ENCODE measurements at places on chromosomes 7 and 10.
A peak's percentile ranks its signal among the peaks of the same experiment; 100 is the strongest.

GRCh38 chr7:130288829-130289228 is 4.1 kb upstream of the CPA4 start:
- no peak for DNase-seq

DNA sequence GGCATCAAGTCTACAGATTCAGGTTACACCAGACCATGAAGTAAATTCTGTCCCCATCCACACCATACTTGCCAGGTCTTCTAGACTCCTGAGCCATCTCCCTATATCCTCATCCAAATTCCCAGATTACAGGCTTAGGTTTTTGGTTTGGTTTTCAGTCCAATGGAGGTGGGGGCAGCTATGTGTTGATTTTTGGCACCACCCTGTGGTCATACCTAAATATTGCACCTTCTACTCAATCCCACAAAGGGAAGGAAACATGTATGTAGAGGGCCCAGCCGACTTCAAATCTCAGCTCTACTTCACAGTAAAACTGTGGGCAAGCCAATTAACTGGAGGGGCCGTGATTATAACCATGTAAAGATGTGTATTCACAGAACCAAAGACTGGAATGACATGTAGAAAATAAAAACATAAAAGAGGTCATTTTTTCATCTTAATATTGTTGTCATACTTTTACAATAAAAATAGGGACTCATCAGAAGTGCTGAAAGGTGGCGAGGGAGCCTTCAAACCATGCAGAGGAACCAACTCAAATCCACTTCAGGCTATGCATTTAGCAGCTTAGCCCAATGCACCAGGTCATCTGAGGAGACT is 19.8 kb downstream of the ERCC6 start:
- DNase-seq, result no peak

- DNase-seq, result no peak
Measured at GRCh38 chr7:50363327-50364060, 59.0 kb downstream of the IKZF1 start.

DNA sequence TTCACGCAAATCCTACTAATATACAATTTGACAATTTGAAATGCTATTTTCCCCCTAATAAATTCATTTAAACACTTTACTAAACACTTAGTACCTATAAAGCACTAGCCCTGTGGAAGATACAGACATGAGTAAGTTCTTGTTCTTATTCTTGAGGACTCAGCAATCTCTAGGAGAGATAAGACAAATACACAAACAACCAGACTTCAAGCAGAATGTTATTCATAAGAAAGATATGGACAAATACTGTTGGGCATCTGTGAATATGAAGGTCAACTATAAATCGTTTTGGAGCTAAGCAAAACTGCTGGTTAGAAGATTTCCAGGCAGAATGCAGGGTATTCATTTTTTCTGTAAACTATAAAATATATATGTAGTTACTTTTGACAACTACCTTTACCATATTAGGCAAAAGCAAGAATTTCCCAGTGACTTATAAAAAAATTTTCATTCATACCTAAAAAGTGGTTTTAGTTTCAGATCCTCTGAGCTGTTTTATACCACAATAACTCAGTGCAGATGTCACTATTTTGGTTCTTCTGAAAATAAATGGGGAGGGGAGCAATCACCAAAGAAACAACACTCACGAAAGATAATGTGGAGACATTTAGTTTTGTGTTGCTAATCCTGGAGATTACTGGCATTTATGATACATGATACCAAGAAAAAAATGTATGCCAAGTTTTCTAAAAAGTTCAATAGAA is 3.8 kb downstream of the VPS41 start:
- no peak for DNase-seq

DNA sequence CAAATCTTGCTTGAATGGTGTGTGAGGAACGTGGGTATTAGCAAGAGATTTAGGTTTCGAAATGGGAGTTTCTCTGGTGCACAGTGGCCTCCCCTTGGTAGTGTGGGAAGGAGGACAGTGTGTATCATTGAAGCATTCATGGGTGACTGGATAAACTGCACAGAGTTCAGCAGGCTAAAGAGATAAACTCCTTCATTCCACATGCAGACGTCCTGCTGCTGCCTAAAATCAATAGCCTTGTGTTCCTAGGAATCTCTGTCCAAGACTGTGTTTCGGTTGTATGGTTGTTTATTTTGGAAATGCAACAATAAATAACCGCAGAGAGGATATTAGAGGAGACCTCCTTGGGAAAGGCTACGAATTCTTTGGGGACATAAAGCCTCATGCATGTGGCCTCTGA is 100.9 kb upstream of the FAM171A1 start:
- no peak for DNase-seq

- DNase-seq, result no peak
Measured at GRCh38 chr7:100568176-100568895, 5.4 kb downstream of the SAP25 start.

- DNase-seq, result no peak
Measured at GRCh38 chr7:97418312-97418711, 300.8 kb downstream of the SDHAF3 start.

DNA sequence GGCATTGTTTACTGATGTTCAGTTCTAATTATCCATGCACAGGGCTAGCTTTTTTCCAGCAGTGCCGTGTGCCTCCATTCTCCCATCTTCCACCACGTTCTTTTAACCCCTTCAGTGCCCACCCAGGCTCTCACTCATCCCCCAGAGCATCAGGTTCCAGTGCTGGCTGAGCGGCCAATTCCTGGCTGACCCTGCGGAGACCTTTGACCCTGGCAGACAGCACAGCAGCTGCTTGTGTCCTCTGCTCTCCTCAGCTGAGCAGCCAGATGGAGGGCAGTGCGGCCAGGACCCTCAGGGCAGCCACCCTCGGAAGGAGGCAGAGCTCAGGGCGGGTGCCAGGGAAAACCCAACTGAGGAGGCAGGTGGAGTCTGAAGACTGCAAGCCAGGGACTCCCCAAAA is 48.4 kb downstream of the ZNF503 start:
- DNase-seq, result no peak

DNA sequence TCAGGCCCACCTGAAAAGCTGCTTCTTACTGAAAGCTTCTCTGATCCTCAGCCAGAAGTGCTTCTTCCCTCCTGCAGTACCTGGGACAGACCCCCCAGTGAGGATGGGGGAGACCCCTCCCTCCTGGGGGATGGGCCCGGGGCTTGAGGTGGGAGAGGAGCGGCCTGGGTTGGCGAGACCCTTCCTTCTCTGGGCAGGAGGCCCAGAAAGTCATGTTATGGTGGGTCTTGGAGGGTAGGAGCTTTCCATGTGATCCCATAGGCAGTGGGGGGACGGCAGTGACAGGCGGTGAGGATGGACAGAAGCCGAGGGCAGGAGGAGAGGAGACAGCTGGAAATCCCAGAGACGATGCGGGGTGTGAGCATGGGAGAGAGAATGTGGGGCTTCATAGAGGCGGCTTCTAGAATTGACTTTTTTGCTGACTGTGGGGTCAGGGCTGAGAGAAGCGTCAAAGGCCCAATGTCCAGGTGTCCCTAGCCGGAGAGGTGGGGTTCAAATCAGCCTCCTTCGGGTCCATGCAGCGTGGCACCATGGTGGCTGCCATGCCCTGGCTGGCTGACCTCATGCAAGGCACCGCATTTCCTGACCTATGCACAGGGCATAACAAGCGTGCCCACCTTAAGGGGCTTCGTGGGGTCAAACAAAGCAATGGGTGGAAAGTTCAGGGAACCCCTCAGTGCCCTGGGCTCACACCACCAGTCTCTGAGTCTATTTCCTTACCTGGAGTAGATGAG is 154.0 kb downstream of the UBE2H start:
- DNase-seq, result no peak

- DNase-seq, result peak; percentile 58
Measured at GRCh38 chr10:129030996-129031843, 435.8 kb upstream of the MGMT start.

- DNase-seq, result no peak
Measured at GRCh38 chr10:106987362-106987761, 177.1 kb downstream of the SORCS1 start.

- DNase-seq, result no peak
Measured at GRCh38 chr10:123399276-123399839, 245.2 kb downstream of the BUB3 start.

DNA sequence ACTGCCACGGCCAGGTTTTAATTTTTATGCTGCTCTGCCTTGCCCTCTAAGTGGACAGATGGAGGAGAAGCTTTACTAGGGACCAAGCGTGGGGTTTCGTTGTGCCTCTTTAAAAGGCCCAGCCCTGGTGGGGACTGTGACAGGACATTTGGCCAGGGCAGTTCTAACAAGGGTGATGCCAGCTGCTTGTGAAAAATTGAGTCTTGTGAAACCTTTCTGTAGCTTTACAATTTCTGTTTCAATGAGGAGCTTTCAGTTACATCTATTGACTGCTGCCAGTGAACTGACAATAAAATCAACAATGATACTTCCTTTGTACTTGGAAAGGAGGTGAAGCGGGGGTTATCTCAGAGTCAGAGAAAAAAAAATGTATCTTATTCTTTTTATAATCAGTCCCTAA is 233.1 kb upstream of the CSTF2T start:
- no peak for DNase-seq

GRCh38 chr7:23467291-23467805 is 2.9 kb downstream of the IGF2BP3 start:
- DNase-seq, result no peak

DNA sequence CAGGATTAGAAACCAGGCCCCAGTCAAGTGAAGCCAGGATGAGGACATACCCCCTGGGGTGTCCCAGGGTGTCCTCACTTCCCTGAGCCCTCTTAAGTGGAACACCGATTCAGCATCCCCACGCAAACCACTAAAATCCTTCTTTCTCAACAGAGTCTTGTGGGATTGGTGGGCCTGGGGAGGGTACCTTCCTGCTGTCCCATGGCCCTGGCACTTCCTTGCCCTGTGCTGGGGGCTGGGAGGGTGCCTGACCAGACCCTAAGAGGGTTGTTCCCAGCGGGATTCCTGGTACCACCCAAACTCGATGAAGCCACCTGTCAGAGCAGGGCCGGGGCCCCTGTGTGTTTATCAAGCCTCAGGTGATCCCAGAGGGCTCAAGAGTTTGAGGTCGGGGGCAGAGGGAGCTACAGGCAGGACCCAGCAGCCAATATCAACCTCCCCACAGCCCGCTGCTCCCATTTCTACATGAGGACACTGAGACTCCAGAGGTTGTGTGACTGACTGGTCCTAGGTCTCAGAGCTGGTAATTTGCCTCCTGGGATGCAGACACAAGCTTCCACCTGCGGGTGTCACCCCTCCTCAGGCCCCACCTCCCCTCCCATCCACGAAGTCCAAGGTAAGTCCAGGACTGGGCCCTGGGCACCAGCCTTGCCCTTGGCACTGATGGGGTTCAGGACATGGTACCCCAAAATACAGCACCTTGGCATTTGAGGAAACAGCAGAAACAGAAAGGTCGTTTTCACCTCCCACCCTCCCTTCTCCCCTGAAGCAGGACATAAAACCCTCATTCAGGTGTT is 31.4 kb downstream of the OAT start:
- no peak for DNase-seq

DNA sequence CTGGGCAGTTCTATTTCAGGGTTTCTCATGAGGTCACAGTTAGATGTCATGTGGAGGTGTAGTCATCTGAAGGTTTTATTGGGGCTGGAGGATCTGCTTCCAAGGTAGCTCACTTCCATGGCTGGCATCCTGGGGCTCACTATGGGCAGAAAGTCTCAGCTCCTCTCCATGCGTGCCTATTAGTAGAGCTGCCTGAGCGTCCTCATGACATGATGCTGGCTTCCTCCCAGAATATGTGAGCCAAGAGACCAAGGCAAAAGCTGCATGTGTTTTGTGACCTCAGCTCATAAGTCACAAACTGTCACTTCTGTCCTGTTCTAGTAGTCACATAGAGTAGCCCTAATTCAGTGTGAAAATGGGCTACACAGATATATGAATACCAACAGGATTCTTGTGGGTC is 524.4 kb downstream of the SUGCT start:
- DNase-seq, result no peak

DNA sequence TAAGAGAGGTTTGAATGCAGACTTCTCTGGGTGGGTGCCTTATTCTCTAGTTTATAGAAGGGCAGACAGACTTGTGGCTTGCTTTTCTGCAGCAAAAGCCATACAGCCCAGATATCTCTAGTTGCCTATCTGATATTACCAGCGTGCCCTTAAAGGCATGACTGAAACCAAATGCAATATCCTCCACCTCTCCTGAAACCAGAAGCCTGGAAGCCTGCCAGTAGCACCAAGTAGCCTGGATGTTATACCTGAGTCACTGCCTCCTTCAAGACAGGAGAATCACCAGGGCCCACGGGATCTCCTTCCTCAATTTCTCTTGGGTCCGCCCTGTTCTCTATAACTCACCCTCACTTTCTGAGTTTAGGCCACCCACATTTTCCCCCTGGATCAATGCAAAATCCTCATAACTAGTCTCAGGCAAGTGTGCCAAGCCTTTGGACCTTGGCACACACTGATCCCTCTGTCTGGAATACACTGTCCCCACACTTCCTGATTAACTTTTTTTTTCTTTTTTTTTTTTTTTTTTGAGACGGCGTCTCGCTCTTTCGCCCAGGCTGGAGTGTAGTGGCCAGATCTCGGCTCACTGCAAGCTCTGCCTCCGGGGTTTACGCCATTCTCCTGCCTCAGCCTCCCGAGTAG is 638.4 kb downstream of the GALNT17 start:
- DNase-seq, result no peak

- DNase-seq, result no peak
Measured at GRCh38 chr7:105691082-105691679, 109.9 kb upstream of the EFCAB10 start.

Data from left cardiac atrium (tissue), 4 donors.